ENCODE measurements at places on chromosomes 2 and 18.

GRCh38 chr2:207599636-207600035 is 25.6 kb downstream of the METTL21A start:
- no peak for DNase-seq
- peaks cover 16% of the 10 kb centered on the region for H3K36me3 ChIP-seq
- 0 out of 2 replicates have a peak, but pooled peaks cover 3% of the 10 kb centered on the region for H3K4me1 ChIP-seq
- no peak overlapping the region for H3K27ac ChIP-seq
- no peak overlapping the region for H3K4me3 ChIP-seq

DNA sequence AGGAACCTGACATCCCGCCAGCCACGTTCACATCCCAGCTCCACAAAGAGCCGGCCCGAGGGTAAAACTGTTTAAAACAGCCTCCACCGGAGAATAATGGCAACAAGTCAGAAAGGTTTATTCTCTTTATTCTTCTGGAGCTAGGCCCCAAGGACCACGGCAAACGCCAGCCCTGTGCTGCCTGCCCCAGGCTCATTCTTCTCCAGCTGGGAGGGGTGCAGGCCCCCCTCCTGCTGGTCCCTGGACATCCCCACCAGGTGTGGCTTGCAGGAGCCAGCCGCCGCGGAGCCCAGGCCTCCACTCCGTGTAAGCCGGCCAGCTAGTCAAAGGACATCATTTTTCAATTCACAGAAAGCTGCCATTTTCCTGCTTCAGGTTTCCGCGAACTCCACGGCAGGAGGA is 65.8 kb upstream of the SALL3 start:
- no peaks in the 10 kb centered on the region for H3K27me3 ChIP-seq
- H3K4me3 ChIP-seq, result no peak overlapping the region
- H3K36me3 ChIP-seq, result no peaks in the 10 kb centered on the region

DNA sequence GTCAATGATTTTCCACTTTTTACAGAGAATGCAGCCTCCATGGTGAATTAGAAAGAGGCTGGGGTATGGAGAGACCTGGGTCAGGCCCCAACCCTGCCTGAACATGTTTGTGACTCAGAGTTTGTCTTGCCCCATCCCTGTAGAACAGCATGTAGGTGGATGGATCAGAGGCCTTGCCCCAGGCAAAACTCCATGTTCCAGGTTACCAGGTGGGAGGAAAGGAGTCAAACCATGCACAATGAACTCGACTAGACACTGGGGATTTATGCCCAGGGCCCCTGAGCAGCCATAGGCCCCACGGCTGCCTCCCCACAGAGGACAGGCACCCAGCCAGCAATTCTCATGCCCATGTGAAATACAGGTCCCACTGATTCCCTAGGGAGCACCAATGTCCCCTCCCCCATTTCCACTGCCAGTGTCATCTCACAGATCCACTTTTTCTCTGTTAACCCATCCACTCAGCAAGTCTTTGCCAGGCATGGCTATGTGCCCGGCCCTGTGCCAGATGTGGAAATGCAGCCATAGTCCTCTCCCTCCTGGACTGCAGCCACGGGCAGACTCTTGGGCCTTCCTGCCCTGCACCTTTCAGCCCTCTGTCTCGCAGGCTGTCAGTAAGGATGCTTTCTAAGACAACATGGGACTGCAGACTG is 737.8 kb upstream of the HS6ST1 start:
- no peak for DNase-seq
- no peaks in the 10 kb centered on the region for H3K27me3 ChIP-seq
- H3K4me3 ChIP-seq, result no peak overlapping the region
- H3K4me1 ChIP-seq, result no peaks in the 10 kb centered on the region

- H3K27ac ChIP-seq, result no peak overlapping the region
- no peaks in the 10 kb centered on the region for H3K4me1 ChIP-seq
- no peak for DNase-seq
- no peaks in the 10 kb centered on the region for H3K36me3 ChIP-seq
- H3K4me3 ChIP-seq, result no peak overlapping the region
Measured at GRCh38 chr2:96108151-96108540, 8.2 kb downstream of the ADRA2B start.

GRCh38 chr2:69566669-69567068 is 76.9 kb downstream of the AAK1 start:
- peak overlapping the region; percentile 21 for H3K27ac ChIP-seq
- H3K4me1 ChIP-seq, result peaks cover 25% of the 10 kb centered on the region
- H3K4me3 ChIP-seq, result no peak overlapping the region
- no peaks in the 10 kb centered on the region for H3K27me3 ChIP-seq
- DNase-seq, result no peak
- peaks cover 2% of the 10 kb centered on the region for H3K36me3 ChIP-seq

DNA sequence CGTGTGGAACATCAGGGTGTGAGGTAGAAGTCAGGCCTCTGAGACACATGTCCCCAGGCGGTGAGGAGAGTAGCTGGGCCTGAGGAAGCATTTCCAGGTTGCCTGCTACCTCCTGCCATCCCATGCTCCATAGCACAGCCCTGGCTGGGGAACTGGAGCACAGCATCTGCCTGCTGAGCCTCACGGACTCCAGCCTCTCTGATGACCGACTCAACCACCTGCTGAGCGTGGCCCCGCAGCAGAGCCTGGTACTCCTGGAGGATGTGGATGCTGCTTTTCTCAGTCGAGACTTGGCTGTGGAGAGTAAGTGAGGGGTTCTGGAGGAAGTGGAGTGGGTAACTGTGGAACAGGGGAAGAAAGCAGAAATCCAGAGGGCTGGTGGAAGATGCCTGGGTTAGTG is 2.9 kb downstream of the BCS1L start:
- DNase-seq, result no peak
- H3K4me3 ChIP-seq, result no peak overlapping the region
- H3K4me1 ChIP-seq, result peaks cover 3% of the 10 kb centered on the region
- no peaks in the 10 kb centered on the region for H3K27me3 ChIP-seq
- H3K36me3 ChIP-seq, result peaks cover 50% of the 10 kb centered on the region

DNA sequence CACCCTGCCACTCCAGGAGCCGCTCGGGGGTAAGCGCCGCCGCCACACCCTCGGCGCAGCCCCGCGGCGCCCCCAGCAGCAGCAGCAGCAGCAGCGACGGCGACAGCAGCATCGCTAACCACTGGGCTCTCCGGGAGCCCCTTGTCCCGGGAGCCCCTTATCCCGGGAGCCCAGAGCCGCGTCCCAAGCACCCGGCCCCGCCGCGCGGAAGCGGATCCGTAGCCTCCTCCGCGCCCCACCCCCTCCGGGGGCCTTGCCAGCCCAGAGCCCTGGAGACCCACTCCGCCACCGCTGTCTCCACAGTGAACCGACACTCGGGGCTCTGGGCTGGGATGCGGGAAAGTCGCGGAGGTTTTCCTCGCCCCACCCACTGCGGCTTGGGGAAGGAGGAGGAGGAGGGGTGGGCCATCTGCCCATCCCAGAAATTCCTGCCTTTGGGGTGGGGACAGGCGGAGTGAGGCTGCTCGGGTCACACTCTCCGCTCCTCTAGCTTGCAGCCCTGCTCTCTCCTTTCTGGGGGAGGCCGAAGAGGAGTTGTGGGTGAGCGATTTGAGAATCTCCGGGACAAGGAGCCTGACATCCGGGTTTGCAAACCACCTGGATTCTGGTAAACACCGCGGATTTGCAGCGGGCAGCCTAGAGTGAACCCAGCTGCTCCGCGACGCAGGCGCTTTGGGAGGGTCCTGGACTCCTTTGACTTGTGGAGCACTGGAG is at the start of gene PLA2R1:
Gene PLA2R1 (minus strand): TSS at position 324 of the 714 bp plus-strand sequence. CDS start 212 bp downstream, at position 112.
- peak; percentile 12 for DNase-seq
- no peaks in the 10 kb centered on the region for H3K4me1 ChIP-seq
- H3K27me3 ChIP-seq, result peaks cover 24% of the 10 kb centered on the region
- no peak within 1 kb of the TSS for H3K27ac ChIP-seq

GRCh38 chr2:24886691-24887304 is 33.2 kb downstream of the ADCY3 start:
- H3K4me1 ChIP-seq, result peaks cover 26% of the 10 kb centered on the region
- H3K36me3 ChIP-seq, result no peaks in the 10 kb centered on the region
- peak; percentile 51 for DNase-seq
- H3K27me3 ChIP-seq, result no peaks in the 10 kb centered on the region
- no peak overlapping the region for H3K4me3 ChIP-seq

- no peaks in the 10 kb centered on the region for H3K27me3 ChIP-seq
- DNase-seq, result no peak
- peaks cover 10% of the 10 kb centered on the region for H3K36me3 ChIP-seq
- H3K4me1 ChIP-seq, result no peaks in the 10 kb centered on the region
Measured at GRCh38 chr2:200498402-200499162, 11.3 kb downstream of the KCTD18 start.

DNA sequence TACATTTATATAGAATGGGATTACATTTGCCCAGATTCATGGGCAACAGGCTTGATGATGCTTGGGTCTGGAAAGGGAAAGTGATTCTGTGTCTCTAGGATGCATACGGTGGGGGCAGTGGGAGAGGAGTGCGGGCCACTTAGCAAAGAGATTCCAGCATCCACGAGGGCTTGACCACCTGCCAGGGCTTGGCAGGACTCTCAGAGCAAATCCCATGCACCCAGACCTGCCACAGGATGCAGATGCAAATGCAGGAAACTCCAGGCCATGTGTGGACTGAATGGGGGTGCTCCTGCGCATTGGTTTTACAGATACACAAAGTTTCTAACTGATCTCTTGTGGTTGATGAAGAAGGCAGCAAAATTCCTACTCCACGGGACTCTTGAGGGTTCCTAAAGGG is 334.7 kb downstream of the CYRIA start:
- H3K27ac ChIP-seq, result no peak overlapping the region
- no peaks in the 10 kb centered on the region for H3K4me1 ChIP-seq
- H3K27me3 ChIP-seq, result no peaks in the 10 kb centered on the region
- no peak for DNase-seq

GRCh38 chr2:141611981-141612380 is 518.8 kb downstream of the LRP1B start:
- no peaks in the 10 kb centered on the region for H3K36me3 ChIP-seq
- no peak overlapping the region for H3K27ac ChIP-seq
- no peaks in the 10 kb centered on the region for H3K4me1 ChIP-seq
- no peaks in the 10 kb centered on the region for H3K27me3 ChIP-seq

- no peaks in the 10 kb centered on the region for H3K27me3 ChIP-seq
- no peak overlapping the region for H3K27ac ChIP-seq
- DNase-seq, result no peak
Measured at GRCh38 chr2:55782528-55783173, 89.0 kb upstream of the PNPT1 start.

DNA sequence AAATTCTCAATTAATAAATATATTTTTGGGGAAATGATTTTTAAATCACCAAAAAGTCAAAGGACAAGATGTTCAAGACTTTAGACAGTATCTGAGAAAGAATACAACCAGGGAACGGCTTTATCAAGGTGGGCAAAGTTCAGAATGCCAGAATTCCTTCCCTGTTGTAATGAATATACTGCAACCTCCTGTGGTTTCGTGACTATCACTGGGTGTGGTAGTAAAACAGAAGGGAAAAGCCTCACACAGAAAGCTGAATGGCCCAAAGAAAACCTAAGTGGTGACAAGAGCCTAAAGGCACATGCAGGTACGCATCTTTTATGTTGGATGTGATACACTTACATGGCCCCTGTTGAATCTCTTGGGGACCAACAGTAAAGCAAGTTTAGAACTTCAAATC is 37.1 kb downstream of the MBD2 start:
- no peaks in the 10 kb centered on the region for H3K27me3 ChIP-seq
- no peak overlapping the region for H3K4me3 ChIP-seq
- H3K27ac ChIP-seq, result no peak overlapping the region
- H3K4me1 ChIP-seq, result no peaks in the 10 kb centered on the region

GRCh38 chr2:189142893-189143759 is 36.4 kb downstream of the COL5A2 start:
- H3K27ac ChIP-seq, result peak overlapping the region; percentile 30
- no peak overlapping the region for H3K4me3 ChIP-seq
- peaks cover 10% of the 10 kb centered on the region for H3K4me1 ChIP-seq
- no peaks in the 10 kb centered on the region for H3K27me3 ChIP-seq

- peaks cover 2% of the 10 kb centered on the region for H3K36me3 ChIP-seq
- H3K27ac ChIP-seq, result peak overlapping the region; percentile 41
- no peaks in the 10 kb centered on the region for H3K27me3 ChIP-seq
- H3K4me3 ChIP-seq, result peak overlapping the region; percentile 11
Measured at GRCh38 chr2:221529177-221529942, 42.7 kb downstream of the EPHA4 start.

- no peaks in the 10 kb centered on the region for H3K27me3 ChIP-seq
- H3K36me3 ChIP-seq, result no peaks in the 10 kb centered on the region
- no peak overlapping the region for H3K4me3 ChIP-seq
- no peak overlapping the region for H3K27ac ChIP-seq
- no peaks in the 10 kb centered on the region for H3K4me1 ChIP-seq
Measured at GRCh38 chr2:147094077-147094476, 750.8 kb upstream of the ACVR2A start.
